GM12891 (cell line): ENCODE measurements at places on chromosomes 12 and 14.

DNA sequence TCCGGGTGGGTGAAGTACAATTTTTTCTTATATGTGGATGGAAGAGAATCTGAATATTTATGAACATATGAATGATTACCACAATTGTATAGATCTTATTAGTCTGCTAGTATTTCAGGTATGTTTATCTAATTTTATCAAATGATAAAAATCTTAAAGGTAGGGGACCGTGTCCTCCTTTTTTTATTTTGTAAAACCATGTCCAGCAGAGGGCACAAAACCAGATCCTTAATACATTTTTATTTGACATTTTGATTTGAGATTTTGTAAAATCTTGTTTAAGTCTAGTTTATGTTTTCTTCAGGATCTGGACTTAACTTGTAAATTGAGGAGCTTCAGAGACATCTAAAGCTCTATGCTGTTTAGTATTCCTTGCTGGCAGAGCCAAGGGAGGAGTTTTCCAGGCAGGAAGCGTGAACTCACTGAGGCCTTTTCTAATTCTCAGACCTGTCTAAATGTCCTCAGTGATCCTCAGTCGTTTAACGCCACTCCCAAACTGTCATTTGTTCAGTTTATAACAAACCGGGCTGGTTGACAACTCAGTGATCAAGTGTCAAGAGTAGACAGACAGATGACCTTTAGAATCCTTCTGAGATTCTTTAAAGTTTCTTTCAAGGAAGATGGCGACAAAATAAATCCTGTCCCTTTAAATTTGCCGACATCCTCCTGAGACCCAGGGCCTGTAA, 263.9 kb downstream of the KTN1 start:
- no peak for DNase-seq

GRCh38 chr12:32714772-32715171, 35.7 kb downstream of the DNM1L start:
- DNase-seq = no peak

- DNase-seq = no peak
Measured at GRCh38 chr12:43982544-43982943, 146.7 kb downstream of the TMEM117 start.

DNA sequence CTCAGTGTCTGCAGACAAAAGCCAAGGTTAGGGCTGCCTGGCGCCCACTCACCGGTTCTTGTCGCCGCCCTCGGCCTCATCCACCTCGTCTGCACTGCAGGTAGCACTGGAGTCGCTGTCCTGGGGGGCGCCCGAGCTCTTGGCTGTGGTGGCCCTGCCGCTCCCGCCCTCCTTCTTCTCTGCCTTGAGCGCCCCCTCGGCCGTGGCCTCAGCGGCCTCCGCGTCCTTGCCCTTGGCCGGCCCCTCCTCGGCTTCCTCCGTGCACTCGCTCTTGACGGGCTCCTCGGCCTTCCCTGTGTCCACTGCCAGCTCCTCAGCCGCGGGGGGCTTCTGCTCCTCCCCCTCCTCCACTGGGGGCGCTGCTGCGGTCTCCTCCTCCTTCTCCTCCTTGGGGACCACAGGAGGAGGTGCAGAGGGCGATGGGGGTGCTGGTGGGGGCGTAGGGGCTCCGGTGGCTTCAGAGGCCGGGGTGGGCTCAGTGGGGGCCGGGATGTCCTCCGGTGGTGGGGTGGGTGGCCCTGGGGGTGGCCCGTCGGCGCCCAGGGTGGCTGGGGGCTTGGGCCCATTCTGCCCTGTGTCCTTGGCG, 77.2 kb downstream of the RFLNA start:
- no peak for DNase-seq

GRCh38 chr12:119804011-119804641, 73.0 kb downstream of the CIT start:
- no peak for DNase-seq

DNA sequence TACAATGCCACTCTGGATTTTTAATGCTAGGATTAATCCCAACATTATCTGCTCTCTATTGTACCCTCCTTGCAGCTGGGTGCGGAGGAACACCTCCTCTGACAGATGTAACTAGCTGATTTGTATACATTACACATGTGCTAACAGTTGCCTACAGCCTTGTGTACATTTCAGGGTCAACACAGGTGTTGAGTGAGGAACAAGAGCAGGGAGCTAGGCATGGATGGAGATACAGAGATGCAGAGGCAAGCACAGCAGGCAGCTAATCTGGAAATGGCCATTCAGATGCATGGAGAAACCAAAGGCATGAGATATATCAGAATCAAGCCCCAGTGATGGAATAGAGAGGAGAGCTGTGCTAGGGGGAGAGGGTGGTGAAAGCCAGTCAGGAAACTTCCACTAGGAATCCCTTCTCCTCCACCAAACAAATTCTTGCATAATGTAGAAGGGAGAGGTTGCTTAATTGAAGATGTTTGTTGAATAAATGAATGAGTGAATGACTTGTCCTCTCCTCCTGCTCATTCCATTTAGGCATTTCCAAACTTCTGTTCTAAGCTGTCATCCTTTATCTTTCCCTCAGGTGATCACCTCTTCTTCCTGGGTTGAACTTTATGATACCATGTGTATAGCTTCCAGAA, 313.2 kb downstream of the ATP23 start:
- DNase-seq = no peak

- no peak for DNase-seq
Measured at GRCh38 chr12:22321638-22322037, 12.9 kb downstream of the ST8SIA1 start.

- no peak for DNase-seq
Measured at GRCh38 chr12:54189198-54189539, 384 bp upstream of the SMUG1 start.
